Islet precursor cell (in vitro differentiated cells): ENCODE measurements at places on chromosomes 2 and 18.

DNA sequence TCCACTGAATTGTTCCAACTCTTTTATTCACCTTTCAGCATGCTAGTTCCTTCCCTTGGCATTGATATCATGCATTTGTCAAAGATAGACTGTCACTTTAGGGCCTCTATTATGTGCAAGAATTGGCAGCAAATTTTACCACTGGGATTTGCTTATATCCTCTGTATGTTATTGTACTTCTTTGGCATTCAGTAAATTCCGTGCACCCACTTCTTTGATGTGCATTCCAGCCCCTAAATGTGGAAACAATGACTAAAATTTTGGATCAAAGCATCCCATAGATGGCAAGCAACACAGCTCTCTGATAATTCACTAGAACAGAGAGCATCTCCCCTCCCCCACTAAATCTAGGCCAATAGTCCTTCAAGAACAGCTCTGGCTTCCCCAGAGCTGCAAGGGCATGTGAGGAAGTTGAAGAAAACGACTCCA lies 399.0 kb upstream of the HNRNPA3 start:
- no peak for DNase-seq

GRCh38 chr2:158191076-158191895 lies 89.6 kb downstream of the UPP2 start:
- DNase-seq: no peak

GRCh38 chr2:158006961-158007719 lies 94.5 kb upstream of the UPP2 start:
- no peak for DNase-seq

GRCh38 chr18:38923126-38923525 lies 1357.5 kb upstream of the CELF4 start:
- DNase-seq: no peak

DNA sequence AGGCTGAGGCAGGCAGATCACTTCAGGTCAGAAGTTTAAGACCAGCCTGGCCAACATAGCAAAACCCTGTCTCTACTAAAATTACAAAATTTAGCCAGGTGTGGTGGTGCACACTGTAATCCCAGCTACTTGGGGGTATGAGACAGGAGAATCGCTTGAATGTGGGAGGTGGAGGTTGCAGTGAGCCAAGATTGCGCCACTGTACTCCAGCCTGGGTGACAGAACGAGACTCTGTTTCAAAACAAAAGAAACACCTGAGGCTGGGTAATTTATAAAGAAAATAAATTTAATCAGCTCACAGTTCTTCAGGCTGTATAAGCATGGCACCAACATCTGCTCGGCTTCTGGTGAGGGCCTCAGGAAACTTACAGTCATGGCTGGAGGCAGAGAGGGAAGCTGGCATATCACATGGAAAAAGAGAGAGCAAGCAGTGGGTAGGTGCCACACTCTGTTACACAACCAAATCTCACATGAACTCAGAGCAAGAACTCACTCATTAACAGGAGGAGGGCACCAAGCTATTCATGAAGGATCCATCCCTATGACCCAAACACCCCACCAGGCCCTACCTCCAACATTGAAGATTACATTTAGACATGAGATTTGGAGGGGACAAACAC lies 244.1 kb upstream of the RBBP8 start:
- DNase-seq: no peak

DNA sequence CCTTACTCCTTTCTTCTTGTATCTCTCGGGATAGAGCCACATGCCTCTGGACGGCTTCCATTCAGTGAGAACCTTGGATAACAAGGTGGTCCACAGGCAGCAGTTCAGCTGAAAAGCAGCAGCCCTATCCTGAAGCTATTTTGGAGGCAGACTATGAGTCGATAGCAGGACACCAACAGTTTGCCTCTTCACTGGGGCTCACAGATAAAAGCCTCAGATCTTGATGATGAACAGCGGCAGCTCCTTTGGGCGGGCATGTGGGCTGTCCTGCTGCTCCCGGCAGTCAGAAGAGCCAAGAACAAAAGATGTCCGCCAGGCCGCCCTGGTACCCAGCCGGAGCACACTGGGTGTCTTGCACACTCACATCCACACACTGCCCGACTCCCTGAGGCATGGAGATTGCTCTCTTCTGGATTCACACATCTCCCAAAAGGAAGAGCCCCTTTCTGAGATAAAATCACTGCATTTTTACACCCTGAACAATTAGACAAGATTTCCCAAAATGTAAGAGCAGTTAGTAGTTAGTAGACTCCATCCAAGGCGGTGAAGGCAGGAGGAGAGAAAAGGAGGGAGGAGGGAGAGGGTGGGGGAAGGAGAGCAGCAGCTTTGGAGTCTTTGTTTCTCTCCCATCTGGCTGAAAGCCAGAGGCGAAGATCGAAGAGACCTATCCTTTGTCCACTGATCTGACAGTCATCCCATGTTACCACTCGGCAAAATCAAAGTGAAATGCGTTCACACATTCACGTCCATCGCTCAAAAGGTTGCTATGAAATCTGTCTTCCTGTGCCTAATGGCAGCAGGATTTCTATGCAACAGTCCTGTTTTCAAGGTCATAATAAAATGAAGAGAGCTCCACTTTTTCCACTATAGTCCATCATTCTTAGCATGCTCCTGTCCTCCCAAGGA lies 90.1 kb upstream of the KLF7 start:
- peak; percentile 62 for DNase-seq

DNA sequence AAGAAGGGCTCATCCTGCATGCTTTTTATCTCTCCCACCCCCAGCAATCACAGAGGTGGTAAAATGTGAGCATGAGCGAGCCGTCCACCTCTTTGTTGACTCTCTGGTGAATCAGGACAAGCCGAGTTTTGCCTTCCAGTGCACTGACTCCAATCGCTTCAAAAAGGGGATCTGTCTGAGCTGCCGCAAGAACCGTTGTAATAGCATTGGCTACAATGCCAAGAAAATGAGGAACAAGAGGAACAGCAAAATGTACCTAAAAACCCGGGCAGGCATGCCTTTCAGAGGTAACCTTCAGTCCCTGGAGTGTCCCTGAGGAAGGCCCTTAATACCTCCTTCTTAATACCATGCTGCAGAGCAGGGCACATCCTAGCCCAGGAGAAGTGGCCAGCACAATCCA lies 19.5 kb downstream of the LIPG start:
- DNase-seq: peak; percentile 7

DNA sequence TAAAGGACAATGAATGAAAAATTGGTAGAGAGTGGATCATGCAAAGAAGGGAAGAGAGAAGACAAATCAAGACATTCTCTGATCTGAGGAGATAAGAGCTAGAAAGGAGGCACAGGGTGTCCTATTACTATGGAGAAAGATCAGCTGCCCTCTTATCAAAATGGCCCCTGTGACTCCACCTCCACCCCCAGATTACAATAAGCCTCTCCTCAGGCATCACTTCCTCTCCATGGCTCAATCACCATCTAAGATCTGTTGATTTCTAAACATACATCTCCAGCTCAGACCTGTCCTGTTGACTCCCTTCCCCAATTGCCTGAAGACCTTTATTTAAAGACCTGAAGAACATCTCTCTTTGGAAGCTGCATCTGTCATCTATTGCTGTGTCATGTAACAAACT lies 43.2 kb downstream of the SP100 start:
- DNase-seq: no peak

GRCh38 chr18:28080876-28081300 lies 96.0 kb downstream of the CDH2 start:
- DNase-seq: no peak

DNA sequence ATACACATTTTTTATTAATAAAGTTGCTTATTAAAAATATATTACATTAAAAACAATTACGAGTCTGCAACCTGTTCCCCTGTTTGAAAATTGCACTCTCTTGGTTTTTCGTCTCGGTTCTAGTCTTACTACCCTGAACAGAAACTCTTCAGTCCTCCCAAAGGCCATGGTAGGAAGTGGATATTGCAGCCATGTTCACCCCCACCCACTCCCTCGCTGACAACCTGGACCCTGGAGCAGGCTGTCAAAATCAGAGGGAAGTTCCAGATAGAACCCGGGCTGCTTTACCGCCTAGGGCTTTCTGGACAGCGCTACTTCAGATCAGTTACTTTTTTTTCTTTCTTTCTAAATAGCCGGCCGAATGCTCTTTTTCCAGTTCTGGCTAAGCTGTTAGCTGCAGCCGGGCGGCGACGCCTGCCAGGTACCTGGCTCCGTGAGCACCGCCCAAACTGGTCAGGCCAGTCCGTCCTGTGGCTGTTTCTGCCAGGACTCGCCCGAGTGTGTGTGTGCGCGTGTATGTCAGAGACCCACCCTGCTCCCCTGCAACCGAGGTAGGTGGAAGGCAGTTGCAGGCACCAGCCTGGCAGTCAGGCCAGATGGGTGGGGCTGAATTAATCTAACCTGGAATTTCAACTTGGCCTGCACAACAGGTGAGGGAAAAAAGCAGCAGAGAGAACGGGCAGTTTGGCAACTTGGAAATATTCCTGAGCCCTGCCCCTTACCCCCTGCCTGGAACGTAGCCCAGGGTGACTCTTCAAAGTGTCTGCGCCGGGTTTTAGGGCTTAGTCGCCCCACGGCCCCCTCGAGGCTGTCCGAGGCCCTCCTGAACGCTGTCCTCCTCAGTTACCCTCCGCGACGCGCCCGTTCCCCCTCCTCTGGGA lies 1.1 kb upstream of the TET3 start:
- DNase-seq: peak; percentile 98

GRCh38 chr2:217105733-217106649 lies 246.1 kb upstream of the TNP1 start:
- DNase-seq: peak; percentile 96

DNA sequence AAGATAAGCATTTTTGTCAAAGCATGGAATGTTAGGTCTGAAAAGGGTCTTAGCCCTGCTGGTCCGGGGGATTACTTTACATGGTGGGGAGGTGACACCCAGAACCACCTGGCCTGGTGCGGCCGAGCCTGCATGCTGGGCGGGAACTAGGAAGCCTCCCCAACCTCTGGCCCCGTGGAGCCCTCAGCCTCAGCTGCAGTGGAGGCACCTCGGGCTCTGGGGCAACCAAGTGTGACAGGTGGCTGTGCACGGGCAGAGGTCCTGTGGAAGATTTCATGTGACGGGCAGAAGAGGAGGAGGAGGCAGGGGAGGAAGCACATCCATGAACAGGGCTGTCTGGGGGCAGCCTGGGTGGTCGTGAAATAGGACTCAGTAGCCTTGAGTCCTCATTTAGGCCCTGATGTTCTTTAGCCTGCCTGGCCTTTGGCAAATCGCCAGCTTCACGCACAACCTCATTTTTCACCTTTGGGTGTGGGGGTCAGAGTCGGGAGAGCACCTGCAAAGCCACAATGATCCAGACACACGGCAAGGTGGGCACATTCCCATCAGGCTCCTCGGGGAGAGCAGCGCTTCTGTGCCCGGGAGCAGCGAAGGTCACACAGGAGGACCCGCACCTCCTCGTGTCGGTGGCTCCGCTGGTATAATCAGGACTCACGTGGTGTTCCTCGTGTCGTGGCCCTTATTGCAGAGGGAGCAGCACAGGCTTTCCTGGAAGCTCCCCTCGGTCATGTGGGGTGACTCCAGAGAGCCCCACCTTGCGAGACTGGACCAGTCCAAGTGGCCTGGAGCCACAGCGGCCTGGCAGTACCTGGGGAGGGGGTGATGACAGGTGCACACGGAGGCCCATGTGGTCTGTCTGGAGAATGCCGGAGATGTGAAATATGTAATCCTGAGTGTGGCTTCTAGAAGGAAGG lies 13.9 kb downstream of the CNDP2 start:
- peak; percentile 35 for DNase-seq

DNA sequence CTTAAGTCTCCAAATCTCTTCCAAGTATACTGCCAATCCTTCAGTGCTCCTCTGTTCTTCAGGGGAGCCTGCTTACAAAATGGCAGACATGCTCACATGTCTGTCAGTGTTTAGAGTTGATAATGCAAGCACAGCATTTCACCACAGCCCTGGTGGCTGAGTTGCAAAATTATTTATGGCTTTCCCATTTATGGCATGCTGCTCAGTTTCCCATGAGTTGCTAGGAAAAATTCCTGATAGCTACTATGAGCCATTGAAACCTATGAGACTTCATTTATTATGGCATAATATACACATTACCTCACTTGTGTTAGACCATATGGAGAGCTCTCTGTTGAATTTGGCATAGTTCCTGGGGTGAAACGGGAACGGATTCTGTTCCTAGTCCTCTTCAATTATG lies 448.7 kb upstream of the TCF4 start:
- no peak for DNase-seq

GRCh38 chr18:35564795-35565453 lies 16.6 kb upstream of the GALNT1 start:
- no peak for DNase-seq

- no peak for DNase-seq
These were observed 364.7 kb downstream of the MBD2 start for GRCh38 chr18:53859764-53860163.

GRCh38 chr2:201862843-201863242 lies 56.5 kb downstream of the CDK15 start:
- DNase-seq: no peak

GRCh38 chr2:125243074-125243473 lies 1218.0 kb downstream of the CNTNAP5 start:
- DNase-seq: no peak

- DNase-seq: no peak
These were observed 55.2 kb downstream of the SOS1 start for GRCh38 chr2:39065616-39066015.

DNA sequence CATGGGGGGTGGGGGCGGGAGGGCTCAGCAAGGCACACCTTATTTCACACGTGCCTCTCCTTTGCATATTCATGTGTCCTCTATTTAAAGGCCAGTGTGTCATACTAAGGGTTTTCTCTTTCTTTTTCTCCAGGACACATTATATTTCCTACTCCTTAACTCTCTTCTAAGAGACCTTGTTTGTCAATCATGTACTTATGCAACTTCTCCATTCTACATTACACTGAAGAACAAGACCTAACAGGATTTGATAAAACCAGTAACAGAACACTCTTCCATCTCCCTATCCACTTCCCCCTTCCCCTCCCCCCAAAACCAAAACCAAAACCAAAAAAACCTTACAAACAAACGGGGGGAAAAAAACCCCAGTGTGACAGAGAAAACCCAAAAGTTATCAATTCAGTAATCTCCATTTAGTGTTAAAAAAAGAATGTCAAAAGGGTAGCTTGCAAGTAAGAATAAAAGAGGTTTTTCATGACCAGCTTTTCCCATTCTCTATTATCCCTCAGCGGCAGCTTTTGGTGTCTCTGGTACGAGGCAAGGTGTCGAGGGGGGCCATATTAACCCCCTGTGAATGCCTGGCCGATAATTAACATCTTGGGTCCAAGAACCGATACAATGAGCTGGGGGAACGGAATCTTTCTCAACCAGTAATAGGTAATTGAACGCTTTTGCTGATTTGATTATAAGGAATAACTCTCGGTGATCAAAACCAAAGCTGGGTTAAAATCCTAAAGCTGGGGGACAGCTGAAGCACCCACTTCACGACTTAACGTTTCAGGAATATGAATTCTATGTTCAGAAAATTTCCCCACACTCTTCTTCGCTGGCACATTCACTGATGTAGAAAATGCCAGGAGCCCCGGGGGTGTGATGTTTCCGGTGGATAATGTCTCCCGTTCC lies 191.0 kb upstream of the TCF4 start:
- no peak for DNase-seq

GRCh38 chr18:32362484-32362883 lies 108.2 kb downstream of the GAREM1 start:
- DNase-seq: no peak

- no peak for DNase-seq
These were observed 5.4 kb upstream of the IGFBP5 start for GRCh38 chr2:216700781-216701180.
